Fibroblast of lung (primary cell): ENCODE measurements at places on chromosomes 6 and 20.

DNA sequence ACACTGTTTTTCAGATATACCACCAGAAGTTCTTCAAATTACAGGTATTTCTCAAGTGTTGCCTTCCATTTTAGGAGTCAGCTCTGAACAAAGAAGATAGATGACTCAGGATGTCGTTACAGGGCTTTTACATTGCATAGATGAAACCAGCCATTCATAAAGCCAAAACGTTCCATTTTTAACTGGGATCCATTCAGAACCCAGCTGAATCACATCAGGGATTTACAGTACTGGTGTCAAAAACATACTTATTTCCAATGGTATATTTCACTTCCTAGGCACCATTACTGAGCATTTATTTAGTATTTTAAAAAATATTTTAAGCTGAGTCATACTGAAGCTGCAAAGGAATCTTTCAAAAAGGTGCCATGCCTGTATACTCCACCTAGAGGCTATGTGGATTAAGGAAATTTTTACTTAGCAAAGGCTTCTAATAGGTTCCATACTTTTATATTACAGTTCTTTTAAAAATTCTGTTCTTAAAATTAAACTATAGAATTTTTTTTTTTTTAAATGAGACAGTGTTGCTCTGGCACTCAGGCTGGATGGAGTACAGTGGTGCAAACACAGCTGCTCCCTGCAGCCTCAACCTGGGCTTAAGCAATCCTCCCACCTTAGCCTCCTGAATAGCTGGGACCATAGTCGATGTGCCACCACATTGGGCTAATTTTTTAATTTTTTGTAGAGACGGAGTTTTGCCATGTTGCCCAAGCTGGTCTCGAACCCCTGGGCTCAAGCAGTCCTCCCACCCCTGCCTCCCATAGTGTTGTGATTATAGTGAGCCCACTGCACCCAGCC is 2.6 kb downstream of the ASF1A start:
- peak; percentile 72 for DNase-seq

GRCh38 chr6:108651340-108652227 is 90.9 kb downstream of the FOXO3 start:
- DNase-seq = peak; percentile 92

DNA sequence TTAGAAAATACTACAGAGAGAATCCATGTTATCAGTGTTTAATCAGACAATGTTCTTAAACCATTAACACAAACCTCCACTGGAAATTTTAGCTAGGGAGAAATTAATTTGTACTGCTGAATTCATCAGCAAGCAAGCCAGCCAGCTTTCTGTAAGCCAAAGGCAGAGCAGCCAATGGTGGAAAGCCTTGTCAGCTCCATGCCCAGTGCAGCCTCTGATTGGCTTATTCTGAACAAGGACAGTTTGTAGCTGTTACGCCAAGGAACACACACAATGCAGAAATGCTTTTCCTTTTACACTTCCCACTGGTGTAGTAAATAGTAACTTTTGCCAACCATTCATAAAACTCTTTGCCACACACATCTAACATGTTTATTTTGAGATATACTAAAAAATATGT is 265.0 kb downstream of the TENT5A start:
- DNase-seq = peak; percentile 32

DNA sequence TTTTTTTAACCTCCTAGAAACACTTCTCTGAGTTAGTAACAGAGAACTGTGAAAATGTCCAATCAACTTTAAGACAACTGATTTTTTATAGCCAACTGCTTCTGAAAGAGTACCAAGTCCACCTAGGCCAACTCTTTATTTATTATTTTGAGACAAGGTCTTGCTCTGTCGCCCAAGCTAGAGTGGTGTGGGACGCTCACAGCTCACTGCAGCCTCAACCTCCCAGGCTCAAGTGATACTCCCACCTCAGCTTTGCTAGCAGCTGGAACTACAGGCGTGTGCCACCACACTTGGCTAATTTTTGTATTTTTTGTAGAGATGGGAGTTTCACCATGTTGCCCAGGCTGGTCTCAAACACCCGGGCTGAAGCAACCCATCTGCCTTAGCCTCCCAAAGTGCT is 331.6 kb downstream of the RNGTT start:
- DNase-seq = no peak

DNA sequence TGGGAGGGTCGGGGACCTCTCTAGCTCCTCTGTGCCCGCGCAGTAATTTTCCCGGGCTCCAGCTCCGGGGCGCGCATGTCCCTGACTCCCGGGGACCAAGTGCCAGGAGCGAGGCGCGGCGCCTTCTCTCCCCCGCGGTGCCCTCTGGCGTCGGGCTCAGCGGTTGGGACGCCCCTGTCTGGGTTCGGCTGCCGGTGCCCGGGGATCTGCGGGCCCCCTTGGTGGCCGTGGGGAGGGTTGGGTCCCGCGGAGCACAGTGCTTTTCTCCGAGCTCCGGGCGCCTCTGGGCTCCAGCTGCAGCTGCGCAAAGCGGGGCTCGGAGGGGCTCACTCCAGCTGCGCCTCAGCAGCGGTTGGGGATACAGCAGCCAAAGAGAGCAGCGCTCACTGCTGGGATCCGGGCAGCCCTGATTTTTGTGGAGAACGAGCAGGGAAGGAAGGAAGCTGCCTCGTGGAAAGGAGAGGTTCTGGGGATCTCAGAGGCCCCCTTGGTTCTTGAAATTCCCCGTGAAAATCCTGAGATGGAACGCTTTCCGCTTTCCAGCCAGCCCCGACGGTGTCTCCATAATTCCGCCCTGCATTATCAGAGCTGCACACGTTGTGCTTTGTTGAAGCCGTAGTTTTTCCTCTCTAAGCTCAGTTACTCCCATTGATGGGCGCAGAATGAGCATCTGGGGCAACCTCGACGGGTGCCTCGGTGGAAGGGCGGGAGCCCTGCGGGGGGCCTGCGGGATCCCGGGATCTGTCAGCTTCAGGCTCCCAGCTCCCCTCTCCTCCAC is 861 bp downstream of the PPP1R14C start:
- no peak for DNase-seq
